ENCODE measurements at places on chromosomes 7 and 10. TPM values are rescaled to one million over a fixed set of nuclear protein-coding genes. Genes with fewer than 3 reads are reported as not detected.

Gene INMT
- polyA plus RNA-seq: 0.09 TPM

Gene ASAH2B
- 5.0 TPM for polyA plus RNA-seq

Gene RADIL
- 0.55 TPM for polyA plus RNA-seq

Gene EIF3B
- 79.5 TPM for polyA plus RNA-seq

Gene MKI67
- polyA plus RNA-seq: 19.5 TPM

Gene ARMC10
- 35.5 TPM for polyA plus RNA-seq

Gene UTF1
- not detected for polyA plus RNA-seq

Gene ACTL6B
- polyA plus RNA-seq: not detected

Gene GPRIN2
- not detected for polyA plus RNA-seq

Gene ACHE
- not detected for polyA plus RNA-seq

Gene TAS2R4
- polyA plus RNA-seq: 0.13 TPM

Gene HILPDA
- polyA plus RNA-seq: 26.6 TPM

Gene HMX3
- not detected for polyA plus RNA-seq

Gene CALHM1
- 0.08 TPM for polyA plus RNA-seq

DNA sequence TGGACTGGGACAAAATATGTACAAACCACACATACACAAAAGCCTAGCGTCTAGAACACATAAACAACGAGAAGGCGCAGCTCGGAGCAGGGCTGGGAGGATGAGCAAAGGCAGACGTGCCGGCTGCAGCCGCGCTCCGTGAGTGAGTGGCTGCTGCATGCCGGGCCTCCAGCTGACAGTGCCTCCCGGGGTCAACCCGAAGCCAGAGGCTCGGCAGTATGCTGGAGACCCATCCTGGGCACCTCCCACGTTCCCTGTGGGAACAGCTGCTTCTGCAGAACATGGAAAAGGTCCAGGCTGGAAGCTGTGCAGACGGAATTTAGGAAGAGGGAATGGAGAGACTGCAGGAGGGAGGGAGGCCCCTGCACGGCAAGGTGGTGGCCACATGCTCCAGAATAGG is 3.6 kb upstream of the GPR146 start:
- DNase-seq: peak; percentile 81

- DNase-seq: no peak
Observed at GRCh38 chr10:72756674-72757385, 64.9 kb downstream of the MCU start.

DNA sequence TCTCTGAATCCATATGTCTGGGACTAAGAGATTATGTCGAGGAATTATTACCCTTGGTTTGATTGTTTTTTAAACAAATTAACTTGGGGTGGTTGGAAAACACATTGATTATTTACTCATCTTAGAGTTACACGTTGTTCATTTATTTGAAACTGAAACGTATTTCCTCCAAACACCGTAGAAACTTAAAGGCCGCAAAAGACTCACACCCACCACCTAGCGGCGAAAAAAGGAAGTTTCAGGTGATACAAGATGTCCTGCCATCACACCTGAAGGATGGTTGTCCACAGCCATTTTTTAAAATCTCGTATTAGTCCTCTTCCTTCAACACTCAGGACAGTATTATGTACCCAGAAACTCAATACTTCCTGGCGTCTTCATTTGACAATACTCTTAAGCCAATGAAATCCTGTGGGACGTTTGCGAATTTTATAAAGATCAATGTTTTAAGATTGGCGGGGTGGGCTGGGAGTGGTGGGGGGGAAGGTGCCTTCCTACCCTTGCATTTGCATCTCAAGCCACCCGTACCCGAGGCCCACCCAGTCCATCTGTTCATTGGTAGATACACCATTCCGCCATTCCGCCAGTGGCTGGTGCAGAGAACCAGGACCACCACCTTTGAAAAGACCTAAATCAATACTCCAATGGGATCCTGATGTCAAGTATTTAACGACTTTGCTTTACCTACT is 1.4 kb upstream of the LCOR start:
- DNase-seq: peak; percentile 65

GRCh38 chr7:30846378-30846777 is 65.3 kb upstream of the AQP1 start:
- no peak for DNase-seq

DNA sequence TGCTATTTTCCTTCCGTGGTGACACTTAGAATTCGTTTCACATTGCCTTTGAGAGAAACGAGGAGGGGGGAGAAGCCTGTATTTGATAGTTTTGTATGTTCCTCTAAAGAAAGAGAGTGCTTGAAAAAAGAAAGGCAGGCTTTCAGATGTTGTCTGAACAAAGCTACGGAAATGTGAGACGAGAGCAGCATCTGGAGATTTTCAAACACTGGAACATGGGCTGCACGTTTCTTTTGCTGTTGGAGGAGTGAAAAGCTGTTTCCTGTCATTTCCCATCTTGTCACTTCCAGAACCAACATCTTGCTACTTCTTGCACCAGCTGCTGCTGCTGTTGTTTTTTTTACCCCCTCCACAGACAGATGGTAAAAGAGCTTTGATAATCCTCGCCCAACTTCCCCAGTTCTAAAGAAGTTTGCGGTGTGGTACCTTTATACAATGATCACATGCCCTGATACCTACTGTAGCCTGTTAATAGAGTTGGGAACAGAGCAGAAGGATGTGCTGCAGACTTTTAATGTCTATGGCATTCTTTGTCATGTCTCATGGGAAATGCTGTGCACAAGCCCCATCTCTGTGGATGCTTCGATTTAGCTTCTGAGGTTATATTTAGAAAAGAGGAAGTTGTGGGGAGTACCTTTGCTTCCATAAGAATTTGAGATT is 408.1 kb downstream of the AUTS2 start:
- DNase-seq: no peak

DNA sequence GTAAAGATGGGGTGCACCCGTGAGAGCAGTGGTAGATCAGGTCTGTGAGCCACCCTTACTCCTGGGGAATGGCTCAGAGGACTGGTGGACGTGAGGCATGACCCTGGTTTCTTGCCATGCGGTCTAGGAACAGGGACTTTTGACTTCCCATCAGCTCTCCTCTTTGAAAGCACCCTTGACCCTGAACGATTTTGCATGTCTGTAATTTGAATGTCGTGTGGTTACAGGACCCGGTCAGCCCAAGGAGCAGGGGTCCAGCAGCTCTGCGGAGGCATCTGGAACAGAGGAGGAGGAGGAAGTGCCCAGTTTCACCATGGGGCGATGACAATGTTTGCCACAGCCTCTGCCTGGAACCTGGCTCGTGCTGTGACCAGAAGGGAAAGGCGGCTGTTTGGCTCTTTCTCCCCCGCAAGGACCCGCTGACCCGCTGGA is 8.6 kb upstream of the ORAI2 start:
- DNase-seq: no peak

DNA sequence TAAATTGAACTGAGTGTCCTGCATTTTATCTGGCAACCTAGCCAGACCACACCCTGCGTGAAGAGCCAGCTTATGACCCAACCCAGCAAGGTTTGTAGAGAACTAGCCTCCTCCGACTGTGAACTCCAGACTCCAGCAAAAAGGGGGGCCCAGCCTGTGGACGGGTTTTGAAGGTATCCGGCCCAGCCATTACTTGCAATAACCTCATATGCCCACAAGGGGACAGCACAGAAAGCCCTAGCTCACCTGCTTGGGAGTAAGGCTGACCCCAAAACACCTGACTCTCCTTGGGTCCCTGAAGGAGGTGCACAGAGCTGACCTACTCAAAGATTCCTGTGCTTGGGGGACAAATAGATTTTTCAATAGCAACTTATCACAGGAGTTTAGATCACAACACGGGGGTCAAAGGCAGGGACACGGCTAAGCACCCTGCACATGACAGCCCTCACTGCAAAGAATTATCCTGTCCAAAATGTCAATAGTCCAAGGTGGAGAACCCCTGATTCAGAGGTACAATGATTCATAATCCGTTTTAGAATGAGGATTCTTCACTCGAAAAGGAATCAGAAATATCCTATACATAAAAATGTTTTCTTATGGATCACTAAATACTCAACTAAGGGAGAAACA is 4.6 kb downstream of the TRPV6 start:
- peak; percentile 47 for DNase-seq

- peak; percentile 20 for DNase-seq
Observed at GRCh38 chr7:122300211-122300932, 4.2 kb downstream of the FEZF1 start.

DNA sequence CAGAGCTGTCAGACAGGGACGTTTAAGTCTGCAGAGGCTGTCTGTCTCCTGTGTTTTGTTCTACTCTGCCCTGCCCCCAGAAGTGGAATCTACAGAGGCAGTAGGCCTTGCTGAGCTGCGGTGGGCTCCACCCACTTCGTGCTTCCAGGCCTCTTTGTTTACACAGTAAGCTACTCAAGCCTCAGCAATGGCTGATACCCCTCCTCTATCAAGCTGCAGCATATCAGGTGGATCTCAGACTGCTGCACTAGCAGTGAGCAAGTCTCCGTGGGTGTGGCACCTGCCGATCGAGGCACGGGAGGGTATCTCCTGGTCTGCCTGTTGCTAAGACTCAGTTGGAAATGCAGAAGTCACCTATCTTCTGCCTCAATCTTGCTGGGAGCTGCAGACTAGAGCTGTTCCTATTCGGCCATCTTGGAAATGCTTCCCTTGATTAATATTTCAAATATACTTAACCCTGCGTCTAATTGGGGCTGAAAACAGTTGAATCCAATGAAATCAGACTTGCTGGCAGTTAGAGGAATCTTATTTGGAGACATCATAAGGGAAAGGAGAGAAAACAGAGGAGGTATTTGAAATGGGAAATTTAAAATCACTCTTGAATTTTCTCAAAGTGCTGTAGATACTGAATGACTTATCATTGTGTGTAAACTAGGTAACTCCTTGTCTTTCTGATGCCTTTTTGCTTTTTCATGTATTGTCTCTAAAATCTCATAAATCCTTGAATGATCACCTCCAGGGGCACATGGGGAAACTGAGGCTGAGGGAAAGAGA is 13.8 kb upstream of the CYP3A5 start:
- no peak for DNase-seq

- DNase-seq: no peak
Observed at GRCh38 chr7:120412139-120413050, 139.4 kb downstream of the KCND2 start.

DNA sequence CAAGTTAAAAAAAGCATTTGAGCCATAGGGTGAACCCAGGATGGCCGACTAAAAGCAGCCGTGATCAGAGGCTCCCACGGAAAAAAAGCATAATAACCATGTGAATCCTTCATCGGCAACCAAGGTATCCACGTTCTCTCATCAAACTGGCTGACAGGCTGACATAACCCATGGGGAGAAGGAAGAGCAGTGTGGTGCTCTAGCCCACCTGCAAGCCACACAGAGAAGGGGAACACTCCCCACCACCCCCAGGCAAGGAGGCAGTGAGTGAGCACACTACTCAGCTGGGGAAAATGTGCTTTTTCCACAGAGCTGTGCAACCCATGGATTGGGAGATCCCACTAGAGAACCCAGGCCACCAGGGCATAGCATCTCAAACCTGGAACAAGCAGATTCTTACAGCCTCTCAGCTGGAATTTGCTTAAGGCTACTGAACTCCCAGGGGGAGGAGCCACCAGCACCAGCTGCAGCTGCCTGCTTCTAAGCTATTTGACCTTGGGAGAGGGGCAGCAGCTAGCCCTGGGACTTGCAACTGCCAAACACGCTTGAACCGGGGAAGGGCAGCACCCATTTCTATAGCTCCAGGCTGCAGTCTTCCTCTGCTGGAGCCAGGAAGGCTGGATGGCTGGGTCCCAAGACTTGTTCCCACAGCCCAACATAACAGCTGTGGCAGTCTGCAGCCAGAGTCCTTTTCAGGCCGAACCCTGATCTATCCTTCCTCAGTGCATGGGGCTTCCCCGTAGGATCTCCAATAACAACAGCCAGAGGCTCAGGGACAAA is 178.2 kb upstream of the NRG3 start:
- DNase-seq: no peak

- DNase-seq: peak; percentile 97
Observed at GRCh38 chr7:89232-90019, 102.9 kb upstream of the FAM20C start.

- peak; percentile 86 for DNase-seq
Observed at GRCh38 chr10:58570307-58570723, 57.6 kb downstream of the BICC1 start.

DNA sequence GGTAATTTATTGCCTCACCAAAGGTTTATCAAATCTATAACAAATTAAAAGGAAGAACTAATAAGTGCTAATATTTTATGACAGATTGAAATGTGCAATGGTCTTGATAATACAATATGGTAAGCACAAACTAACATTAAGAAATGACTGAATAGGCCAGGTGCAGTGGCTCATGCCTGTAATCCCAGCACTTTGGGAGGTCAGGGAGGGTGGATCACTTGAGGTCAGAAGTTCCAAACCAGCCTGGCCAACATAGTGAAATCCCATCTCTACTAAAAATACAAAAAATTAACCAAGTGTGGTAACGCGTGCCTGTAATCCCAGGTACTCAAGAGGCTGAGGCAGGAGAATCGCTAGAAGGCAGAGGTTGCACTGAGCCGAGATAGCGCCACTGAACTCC is 3.5 kb downstream of the MTPAP start:
- DNase-seq: no peak

GRCh38 chr7:108561047-108561619 is 8.4 kb downstream of the THAP5 start:
- peak; percentile 45 for DNase-seq

GRCh38 chr10:93749218-93749799 is 8.4 kb upstream of the LGI1 start:
- DNase-seq: peak; percentile 12

DNA sequence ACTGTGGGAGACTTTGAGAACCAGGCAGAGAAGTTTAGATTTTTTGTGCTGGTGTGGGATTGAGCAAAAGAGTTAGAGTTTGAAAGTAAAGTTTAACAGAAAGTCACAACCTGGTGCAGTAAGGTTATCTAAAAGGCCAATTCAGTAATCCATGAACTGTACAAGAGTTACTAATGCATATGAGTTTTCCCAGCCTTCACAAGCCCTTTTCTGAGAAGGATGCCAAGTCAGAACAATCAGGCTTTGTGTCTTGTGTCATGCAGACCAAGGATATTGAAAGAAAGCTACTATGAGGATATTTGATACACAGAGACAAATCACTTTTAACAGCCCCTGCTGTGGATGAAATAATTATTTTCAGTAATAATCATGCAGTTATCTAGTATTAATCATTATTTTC is 68.8 kb upstream of the MYO3A start:
- DNase-seq: no peak
